ENCODE measurements at places on chromosomes 5 and 9.
A peak's percentile ranks its signal among the peaks of the same experiment; 100 is the strongest.

DNA sequence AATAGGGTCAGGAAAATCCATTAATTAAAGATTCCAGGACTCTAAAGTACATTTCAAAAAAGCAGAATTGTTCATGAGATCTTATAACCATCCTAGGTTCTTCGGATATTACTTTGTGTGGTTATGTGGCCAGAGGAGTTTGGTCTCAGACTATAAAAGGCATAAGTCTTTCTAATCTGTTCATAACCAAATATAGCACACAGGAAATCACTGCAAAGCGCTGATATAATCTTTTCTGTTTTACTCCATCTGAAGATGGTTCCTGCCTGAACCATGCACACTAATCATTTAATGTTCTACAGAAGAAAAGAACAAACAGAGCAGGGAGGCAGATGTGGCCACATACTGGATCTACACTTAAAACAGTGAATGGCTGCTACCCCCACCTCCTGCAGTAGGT, 182.8 kb downstream of the SEMA5A start:
- DNase-seq = no peak

DNA sequence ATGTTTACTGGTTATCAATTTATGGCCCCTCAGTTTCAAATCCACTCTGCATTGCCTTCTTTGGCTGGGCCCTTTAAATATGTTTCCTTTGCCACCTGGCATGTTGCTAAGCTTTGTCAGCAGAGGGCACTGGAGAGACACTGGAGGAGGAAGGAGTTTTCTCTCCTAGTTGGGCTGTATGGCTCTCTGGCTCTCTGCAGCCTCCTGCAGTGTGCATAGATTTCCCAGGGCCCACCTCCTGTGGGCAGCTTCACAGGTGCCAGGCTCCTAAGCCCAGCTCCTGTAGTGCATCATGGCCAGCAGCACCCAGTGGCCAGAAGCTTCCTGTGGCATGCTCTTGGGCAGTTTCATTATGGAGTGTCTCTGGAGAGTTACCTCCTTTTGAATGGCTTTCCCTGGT, 23.3 kb downstream of the CAVIN4 start:
- no peak for DNase-seq

DNA sequence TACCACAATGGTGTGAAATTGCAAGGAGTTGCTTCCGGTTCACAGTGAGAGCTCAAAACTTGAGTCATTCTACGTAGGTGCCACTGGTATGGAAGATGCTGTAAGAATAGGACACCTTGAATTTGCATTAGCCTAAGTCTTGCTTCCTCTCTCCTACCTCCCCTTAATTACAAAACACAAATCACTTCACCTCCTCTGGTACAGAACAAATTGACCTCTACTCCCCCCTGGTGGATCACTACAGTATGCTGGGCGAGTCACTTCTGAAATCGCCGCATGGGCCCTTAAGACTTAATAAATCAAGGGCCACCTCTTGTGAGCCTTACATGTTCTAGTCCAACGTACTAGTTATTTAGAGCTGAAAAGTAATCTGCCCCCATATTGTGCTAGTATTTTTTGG, 145.3 kb upstream of the SMARCA2 start:
- no peak for DNase-seq

GRCh38 chr5:4373051-4373820, 766.9 kb upstream of the ADAMTS16 start:
- DNase-seq = no peak

GRCh38 chr5:67152400-67152799, 44.2 kb downstream of the CD180 start:
- DNase-seq = no peak

GRCh38 chr9:84397151-84397728, 56.7 kb upstream of the SLC28A3 start:
- DNase-seq = peak; percentile 15

DNA sequence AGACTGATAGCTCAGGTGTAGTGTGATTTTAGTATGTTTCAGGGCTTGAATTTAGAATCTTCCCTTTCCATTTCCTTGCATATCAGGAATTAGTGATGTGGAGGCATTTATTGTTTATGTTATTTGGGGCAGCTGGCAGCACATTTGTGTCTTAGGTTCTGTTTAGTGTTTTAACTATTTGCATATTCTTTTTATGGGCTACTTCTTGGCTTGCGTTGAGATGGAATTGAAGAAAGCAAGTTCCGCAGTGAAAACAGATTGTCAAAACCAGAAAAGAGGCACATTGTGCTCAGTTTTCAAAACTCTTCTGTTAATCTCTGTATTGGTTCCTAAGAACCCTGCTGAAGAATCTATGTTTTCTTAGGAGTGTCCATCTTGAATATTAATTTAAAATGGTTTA, 80.3 kb downstream of the ZSWIM6 start:
- no peak for DNase-seq

DNA sequence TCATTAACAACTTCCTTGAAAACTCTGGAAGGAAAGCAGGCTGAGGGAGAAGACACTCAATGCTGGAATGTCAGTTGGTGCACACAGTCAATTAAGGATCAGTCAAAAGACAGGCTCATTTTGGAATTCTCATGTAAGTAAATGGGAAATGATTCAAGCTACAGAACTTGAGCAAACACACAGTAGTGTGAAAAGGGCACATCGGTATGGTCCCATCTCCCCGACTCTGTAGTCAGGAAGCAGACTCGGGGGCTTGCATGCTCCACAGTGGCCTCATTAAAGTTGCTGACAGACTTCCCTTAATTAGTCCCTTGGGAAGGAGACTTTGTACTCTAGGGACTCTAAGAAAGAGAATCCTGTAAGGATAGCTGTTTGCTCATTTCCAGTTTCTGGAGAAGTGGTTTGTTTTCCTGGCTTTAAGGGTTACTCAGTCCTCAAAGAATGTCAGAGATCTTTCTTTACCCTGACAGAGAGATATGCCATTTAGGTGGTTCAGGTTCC, 339.2 kb downstream of the ADAMTS6 start:
- no peak for DNase-seq

DNA sequence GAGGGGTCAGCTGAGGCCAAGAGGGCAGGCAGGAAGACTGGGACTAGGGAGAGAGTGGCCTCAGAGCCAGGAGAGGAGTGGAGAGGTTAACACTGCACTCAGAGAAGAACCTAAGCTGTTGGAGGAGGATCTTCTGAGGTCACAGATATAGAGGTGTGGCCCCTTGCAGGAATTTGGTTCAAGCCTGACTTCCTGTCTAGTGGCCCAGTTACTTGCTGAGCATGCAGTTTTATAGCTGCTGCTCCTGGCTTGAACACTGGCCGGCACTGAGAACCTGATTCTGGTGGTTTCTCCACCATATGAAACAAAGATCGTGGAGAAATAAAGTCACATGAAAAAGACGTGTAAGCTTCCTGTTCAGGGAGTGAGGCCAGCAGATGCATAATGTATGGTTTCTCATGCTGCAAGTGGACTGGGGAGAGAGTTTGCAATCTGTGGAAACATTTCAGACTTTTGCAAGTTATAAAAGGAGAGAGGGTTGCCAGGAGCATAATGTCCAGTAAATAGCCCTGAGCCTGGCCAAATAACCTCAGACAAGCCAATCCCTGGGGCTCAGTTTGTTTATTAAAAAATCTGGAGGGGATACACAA, 82.6 kb downstream of the GALNT10 start:
- DNase-seq = no peak

DNA sequence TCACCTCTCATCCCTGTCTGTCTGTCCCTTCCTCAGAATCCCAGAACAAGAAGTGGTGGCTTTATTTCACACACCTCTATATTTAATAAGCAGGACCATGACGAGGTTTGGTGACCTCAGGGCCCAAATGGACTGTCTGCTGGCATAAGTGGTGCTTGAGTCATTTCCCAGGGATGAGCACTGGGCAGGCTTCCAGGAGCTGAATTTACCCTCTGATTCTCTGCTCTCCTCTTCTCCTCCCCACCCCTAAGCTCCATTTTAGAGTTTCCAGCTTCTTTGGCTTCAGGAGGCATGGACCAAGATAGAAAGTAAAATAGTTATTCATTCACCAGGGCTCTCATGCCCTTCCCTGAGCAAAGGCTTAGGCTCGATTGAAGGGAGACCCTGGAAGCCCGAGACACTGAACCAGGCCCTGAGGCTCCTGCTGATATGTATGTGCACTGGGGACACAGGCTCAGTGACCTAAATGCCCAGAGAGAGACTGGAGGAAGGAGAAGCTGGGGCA, 69.1 kb downstream of the PPARGC1B start:
- no peak for DNase-seq

DNA sequence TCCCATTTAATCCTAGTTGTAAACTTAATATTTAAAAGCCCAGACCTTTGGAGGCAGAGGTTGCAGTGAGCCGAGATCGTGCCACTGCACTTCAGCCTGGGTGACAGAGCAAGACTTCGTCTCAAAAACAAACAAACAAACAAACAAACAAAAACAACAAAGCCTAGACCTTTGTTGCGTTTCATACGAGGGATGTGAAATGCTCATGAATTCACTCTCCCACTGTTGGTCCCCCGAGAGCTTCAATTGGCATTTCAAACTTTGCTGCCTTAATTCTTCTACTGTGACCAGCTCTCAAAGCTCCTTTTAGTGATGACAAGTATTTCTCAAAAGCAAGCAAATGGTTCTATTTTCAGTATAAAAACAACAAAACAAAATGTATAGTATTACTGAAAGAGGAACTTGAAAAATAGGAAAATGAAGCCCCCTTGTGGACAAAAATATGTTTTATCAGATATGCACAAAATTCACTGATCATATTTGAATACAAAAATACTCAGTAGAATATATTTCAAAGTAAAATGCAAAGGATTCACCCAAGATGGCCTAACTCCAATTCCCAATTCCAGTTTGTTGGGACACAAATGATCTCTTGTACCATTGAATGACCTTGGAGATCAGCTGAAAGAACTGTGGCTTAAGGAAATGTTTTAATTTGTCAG, 140.4 kb downstream of the ESM1 start:
- no peak for DNase-seq

DNA sequence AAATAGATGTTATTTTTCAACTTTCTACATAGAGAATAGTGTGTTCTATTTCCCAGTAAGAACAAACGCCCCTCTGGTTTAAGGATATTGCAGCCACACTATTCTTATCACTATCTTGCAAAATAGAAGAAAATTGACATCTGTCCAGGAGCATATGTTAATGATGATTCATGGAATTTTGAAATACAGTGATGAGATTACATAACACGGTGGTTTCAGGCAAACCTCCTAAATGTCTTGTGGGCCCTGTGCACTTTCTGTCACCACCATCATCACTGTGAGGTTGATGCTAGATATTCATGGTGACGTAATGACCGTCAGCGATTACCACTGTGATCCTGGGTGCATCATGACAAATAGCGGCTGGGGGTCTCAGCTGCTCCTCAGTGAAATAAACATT, 48.1 kb downstream of the CFAP90 start:
- DNase-seq = no peak

DNA sequence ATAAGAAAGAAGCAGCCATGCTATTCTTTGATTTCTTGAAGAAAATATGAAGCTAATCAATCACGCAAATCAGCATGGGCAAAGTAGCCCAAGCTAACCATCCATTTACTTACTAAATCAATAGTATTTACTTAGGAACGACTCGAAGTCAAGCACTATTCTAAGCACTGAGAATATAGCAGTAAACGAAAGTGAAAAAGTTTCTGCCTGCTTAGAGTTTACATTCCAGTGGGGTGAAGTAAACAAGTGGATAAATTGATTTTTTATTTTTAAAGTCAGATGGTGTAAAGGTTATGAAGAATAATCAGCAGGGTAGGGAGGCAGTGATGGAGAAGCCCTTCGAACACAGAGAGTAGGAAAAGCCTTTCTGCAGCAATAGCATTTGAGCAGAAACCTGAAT, 5.5 kb downstream of the TSTD2 start:
- DNase-seq = no peak

- DNase-seq = no peak
Measured at GRCh38 chr9:132849185-132849706, 28.8 kb downstream of the AK8 start.

DNA sequence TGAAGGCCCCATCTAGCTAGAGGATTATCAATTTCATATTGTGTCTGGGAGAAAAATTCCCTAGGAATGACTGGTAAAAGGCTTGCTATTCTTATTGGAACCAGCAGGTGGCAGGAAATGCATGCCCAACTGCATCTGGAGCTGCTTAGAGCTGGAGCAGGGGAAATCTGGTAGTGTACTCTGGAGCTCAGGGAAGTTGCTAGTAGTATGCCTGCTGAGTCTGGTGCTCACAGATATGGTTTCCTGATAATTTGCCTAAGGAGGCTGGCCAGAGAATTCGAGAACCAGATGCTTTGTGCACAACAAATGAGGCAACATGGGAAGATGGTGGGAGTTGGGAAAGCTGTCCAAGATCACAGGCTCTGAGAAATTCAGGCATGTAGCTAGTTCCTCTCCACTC, 53.7 kb downstream of the G3BP1 start:
- DNase-seq = no peak

DNA sequence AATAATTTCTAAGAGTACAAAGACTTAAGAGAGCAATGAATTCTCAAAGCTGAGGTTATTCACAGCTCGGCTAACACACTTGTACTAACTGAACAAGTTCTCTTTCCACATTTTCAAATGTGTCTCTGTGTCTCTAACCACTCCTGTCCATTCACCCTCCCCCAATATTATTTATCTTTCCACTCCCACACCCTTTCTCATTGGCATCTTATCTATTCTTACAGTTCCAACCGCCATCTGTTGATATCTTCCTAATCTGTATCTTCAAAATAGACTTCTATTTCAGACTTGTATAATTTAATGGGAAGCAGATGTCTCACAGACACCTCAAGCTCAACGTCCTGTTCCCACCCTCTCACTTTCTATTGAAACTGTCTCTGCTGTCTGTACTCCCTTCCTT, 205.9 kb downstream of the ANXA1 start:
- no peak for DNase-seq

- DNase-seq = no peak
Measured at GRCh38 chr5:114734238-114734637, 372.4 kb downstream of the KCNN2 start.

GRCh38 chr9:128429513-128430086, 8.9 kb downstream of the CERCAM start:
- no peak for DNase-seq

- no peak for DNase-seq
Measured at GRCh38 chr9:124389146-124389939, 25.9 kb downstream of the PSMB7 start.

DNA sequence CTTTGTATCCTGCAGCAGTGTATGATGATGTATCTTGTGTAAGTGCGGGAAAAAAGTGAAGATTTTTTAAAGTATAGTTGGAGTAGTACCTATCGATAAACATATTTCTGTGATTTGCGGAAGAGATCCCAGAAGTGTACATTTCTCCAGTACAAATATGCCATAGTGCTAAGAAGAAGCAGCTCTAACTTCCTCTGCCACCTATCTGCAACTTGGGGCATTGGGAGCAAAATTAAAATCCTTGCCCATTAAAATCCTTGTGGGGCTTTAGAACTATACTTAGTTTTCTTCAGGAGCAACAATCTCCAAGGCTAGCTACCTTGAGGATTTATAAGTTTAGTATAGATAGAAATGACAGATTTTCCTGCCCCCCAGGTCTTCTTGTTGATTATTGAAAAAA, 123.7 kb downstream of the VCAN start:
- no peak for DNase-seq

GRCh38 chr9:117044241-117044640, 357.1 kb downstream of the TRIM32 start:
- DNase-seq = no peak

GRCh38 chr9:113646491-113646890, 183.0 kb downstream of the RGS3 start:
- DNase-seq = no peak
